ENCODE measurements at places on chromosomes 11 and 22.
A peak's percentile ranks its signal among the peaks of the same experiment; 100 is the strongest.

- no peak for DNase-seq
Observed at GRCh38 chr22:26985931-26986782, 328.8 kb downstream of the MIAT start.

- no peak for DNase-seq
Observed at GRCh38 chr11:130706572-130706971, 209.7 kb downstream of the SNX19 start.

- no peak for DNase-seq
Observed at GRCh38 chr11:109785198-109785597, 308.0 kb upstream of the ZC3H12C start.

GRCh38 chr11:128757235-128757711 lies 63.4 kb downstream of the FLI1 start:
- DNase-seq: no peak

GRCh38 chr11:3879216-3879966 lies 23.9 kb downstream of the STIM1 start:
- DNase-seq: no peak

DNA sequence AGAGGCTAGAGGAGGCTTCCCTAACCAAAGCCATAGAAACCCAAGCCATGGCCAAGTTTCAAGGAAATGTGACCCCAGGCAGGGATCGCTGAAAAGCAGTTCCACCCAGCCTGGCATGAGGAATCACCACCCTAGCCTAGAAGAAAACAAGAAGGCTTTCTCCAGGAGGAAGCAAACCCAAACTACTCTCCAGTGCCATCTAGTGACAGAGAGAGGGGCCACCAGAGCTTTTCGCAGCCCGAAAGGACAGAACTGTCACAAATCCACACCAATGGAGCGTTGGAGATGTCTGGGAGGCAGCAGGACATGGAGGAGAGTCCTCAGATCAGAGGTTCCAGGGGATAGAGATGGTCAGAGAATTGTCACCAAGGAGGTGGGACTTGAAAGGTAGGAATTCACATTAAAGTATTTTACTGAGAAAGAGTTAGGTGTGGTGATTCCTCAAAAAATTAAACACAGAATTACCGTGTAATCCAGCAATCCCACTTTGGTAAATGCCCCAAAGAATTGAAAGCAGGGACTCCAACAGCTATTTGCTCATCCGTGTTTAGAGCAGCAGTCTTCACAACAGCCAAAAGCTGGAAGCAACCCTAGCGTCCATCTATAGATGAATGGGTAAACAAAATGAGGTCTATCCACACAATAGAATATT lies 67.3 kb upstream of the NUP50 start:
- DNase-seq: no peak

DNA sequence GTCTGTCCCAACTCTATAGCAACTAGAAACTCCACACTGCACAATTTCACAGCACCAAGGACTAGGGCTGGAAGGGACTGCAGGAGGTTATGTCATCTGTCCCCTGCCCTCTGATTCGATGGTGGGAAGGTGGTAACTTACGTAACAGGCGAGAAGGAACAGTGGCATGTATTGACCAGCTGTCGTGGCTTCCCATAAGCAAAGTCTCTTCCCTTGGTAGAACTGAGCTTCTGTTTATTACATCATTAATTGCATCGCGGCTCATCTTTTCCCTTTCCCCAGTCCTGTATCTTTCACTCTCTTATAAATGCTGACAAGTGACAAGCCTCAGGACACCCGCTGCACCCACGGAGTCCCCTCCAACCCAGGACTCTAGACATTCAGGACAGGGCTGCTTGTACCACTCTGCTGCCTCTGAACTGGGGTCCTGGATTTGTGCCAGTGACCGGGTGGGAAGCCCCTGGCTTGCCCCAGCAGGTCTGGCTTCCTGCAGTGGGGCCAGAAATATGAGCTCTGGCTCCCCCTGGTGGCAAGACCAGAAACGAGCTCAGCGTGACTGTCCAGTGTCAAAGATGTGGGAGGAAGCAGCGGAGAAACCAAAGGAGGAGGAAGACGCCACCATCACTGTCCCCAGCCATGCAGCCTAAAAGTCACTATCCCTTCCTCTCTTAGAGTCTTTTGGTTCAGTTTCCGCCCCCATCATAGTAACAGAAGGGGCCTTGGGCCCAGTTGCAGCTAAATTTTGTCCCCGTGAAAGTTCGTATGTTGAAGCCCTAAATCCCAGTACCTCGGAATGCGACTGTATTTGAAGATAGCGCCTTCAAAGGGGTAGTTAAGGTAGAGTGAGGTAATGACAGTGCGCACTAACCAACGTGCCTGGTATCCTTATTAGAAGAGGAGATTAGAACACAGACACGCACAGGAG lies 84.5 kb downstream of the ISX start:
- DNase-seq: peak; percentile 39

DNA sequence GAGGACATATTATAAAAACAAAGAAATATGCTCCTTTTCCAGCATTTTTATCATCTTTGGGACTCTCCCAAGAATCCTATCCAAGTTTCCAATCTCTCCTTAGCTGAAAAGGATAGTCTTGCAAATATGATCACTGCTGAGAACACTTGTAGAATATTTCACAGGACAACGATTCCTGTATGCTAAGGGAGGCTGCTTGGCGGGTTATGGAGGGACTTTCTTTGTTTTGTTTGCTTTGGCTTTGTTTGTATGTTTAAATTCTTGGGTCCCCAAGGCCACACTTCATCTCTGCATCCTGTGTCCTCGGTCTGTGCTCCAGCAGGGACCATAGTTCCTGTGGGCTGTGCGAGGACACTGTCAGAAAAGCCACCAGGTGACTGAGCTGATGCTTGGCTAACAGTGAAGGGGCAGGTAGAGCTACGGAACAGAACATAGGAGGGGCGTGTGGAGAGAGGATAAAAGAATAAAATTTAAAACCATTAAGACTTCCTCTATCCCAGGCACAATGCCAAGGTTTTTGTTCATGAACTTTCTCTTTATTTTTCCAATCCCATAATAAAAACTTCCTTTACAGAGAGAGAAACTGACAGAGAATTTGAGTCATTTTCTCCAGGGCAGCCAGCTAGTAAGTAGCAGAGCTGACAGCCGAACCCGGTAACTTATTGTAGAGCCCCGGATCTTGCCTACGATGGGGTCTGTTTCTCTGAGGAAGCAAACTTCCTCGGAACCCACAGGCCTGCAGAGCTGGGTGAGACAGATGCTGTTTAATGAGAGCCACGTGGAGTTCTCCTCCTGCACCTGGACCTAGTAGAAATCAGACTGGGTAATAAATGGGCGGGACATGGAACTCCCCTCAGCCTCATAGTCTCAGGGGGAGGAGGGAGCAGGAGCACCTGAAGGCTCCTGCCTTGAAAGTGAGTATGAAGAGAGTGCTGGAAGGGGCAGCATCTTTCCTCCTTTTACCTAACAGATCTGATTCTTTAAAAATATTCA lies at the start of gene IZUMO1R:
Gene IZUMO1R, plus strand, starts transcription at position 615 of the 993 bp plus-strand sequence. CDS start 1,057 bp downstream, outside the sequence.
- DNase-seq: no peak

DNA sequence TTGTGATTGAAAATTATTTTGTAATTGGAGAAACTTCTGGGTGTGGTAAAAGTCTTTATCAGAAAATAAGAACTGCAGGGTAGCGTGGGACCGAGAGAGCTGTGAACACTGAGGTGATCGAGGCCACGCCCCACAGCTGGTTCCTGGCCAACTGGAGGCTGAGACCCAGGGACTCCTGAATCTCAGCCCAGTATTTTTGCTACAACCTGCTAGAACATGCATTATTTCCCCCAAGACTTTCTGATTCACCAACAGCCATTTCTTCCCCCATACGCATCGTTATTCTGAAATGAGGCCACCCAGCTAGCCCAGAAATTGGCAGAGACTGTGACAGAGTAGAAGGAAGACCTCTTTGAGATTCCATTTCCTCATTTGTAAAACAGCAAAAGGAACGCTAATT lies 3.4 kb upstream of the FGF19 start:
- DNase-seq: no peak

GRCh38 chr11:109956124-109956793 lies 136.9 kb upstream of the ZC3H12C start:
- no peak for DNase-seq

DNA sequence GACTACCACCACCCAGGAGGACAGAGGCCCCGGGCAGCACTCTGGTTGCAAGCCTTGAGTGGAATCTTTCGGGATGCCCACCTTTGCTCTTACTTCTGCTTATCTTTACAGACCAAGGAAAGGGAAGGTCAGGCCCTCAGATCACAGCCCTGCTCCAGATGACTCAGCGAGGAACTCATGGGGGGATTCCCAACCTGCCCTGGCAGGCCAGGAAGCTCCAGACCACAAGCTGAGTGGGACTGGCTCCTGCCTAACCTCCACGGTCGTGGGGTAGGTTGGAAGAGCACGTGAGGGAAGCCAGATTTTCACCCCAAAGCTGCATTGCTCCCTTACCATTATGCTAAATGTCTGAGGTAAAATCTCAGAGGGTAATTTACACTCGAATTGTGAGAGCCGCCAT lies 11.8 kb downstream of the TBC1D10A start:
- DNase-seq: no peak

- no peak for DNase-seq
Observed at GRCh38 chr11:79415411-79415810, 25.4 kb downstream of the TENM4 start.

DNA sequence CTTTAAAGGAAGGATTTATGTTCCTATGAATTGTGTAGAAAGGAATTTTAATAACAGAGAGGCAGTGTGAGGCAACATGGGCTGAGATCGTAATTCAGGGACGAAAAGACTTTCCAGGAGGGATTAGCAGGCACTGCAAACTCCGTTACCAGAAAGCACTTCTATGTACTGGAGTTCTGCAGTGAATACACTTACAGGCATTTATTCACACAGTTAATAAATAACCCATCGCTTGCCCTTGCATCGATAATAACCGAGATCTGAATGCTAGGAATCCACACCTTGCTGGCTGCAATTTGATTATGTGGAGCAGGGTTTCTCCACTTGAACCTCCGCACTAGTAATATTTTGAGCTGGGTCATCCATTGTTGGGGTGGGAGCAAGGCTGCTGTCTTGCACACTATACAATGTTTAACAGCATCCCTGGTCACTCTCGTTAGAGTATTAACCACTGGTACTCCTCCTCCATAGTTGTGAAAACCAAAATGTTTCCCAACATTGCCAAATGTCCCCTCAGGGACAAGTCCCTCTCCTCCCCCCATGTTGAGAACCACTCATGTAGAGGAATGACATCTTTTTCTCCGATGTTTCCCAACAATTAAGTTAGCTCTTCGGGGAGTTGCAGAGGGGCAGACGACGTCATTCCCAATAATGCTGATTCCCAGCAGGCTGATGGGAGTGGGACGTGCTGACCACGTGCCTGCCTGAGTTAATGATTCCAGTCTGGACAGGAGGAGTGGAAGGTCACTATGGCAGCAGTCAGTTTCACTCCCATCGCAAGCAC lies 99.5 kb downstream of the SNX19 start:
- no peak for DNase-seq

DNA sequence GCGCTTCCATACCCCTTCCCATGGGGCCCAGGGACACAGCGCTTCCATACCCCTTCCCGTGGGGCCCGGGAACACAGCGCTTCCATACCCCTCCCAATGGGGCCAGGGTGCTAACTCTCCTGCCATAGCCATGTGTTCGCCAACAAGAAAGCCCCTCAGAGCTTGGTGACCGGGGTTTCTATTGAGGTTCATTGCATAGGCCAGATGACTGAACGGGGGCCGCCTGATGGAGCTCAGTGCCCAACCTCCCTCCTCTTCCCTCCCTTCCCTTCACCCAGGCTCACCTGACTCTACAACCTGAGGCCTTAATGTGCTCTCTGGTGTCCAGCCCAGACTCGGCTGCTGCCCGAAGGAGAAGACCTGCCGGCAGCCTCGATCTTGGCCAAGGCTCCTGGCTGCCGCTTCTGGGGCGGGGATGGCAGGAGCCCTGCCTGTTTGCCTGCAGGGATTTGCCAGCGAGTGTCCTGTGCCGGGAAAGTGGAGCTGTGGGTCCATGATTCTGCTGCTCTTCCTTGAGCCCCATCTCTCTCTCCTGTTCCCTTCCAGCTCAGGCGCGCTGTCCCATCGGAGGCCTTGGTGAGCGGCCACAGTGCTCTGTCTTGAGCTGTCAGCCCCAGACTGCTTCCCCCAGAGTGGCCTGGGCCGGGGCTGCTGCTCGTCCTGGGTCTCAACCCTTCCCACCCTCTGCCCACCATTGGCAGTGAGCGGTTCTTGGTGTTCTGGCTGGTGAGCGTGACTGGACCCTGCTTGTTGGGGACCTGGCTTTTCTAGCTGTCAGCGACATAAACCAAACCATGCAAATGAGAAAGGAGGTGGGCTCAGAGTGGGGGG lies 267.0 kb downstream of the TBC1D22A start:
- no peak for DNase-seq

- no peak for DNase-seq
Observed at GRCh38 chr11:120391854-120392253, 55.6 kb downstream of the ARHGEF12 start.

- DNase-seq: no peak
Observed at GRCh38 chr11:223884-224283, 12.3 kb downstream of the SIRT3 start.

- DNase-seq: no peak
Observed at GRCh38 chr11:117820071-117820470, 4.5 kb downstream of the FXYD2 start.

DNA sequence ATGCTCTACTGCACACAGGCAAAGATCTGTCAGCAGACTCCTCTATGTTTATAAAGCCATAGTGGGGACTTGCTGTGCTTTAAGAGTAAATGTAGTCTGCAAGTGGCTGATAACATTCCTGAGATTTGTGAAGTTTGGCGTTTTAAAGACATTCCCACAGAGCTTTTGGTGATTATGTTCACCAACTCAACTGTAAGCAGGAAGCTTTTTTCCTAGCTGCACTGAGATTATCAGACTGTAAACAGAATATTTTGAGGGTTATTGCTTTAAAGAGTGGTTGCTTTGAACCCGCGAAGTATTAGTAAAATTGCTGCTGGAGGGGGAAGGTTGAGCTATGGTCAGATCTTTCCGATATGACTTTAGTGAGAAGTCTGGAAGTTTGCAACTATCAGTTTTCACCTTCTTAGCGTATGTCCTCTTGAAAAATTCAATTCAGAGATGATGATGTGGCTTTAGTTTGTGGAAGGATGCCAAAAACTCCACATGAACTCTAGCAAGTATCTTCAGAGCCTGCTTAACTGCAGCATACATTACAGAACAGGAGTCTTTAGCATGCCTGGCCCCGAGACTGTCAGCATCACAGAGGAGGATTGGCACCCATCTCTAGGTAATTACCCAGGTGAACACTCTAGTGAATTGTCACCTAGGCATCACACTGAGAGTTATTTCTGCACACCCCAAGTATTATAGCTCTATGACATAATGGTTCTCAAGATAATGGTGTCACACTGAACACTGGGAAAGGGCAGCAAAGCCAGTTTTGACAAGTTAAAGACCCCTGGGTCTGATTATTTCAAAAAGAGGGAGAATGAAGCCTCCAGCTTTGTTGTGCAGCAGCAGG lies 89.9 kb downstream of the MTNR1B start:
- DNase-seq: no peak

GRCh38 chr11:94793002-94793401 lies 24.8 kb downstream of the AMOTL1 start:
- DNase-seq: no peak

DNA sequence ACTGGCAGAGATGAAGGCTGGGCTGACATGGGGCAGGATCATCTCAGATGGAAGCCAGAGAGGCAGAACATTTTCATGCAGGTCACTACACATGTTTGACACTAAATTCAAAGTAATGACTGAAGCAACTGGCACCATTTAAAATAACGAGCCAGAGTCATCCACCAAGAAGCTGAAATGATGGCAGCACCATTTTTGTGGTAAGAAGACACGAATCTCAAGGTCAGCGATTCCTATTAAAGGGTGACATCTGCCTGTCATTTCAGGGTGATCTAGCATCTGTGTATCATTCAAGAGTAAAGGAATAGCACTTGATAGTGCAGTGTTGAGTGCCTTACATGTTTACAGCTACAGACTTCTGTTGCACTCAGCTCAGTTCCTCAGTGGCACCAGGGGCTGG lies 113.4 kb upstream of the C11orf87 start:
- DNase-seq: no peak

Data from stimulated activated CD4-positive, alpha-beta T cell treated with anti-CD3 and anti-CD28 coated beads, Interleukin-1b, Interleukin-23, amount 100 ng/mL, for 1 hour (primary cell).